GM12891 (cell line): ENCODE measurements at places on chromosomes 16 and 17.

DNA sequence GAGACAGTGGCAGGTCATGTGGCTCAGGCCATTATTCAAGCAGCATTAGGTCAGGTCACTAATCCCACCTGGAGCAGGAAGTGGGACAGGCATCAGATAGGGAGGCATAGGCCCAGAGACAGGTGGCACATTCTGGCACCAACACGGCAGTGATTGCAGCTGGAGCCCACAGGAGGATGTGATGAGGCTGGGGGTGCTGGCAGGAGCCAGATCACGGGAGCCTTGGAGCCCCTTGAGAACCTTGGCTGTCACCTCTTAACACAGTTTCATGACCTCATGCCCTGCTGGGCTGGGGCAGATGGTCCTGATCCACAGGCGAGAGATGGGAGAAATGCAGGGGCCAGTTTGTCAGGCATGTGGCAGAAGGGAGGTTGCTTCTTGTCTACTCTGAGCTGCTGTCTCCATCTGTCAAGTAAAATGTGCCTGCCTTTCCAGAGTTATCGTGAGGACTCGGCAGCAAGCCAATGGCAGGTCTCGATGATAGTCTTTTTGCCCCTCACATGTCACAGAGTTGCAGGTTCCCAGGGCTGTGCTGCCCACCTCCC is 109.6 kb downstream of the CLEC16A start:
- no peak for DNase-seq

- no peak for DNase-seq
These were observed 3.0 kb downstream of the CBX8 start for GRCh38 chr17:79793924-79794304.

GRCh38 chr17:78256707-78257591 is 25.5 kb downstream of the TMEM235 start:
- DNase-seq = no peak

DNA sequence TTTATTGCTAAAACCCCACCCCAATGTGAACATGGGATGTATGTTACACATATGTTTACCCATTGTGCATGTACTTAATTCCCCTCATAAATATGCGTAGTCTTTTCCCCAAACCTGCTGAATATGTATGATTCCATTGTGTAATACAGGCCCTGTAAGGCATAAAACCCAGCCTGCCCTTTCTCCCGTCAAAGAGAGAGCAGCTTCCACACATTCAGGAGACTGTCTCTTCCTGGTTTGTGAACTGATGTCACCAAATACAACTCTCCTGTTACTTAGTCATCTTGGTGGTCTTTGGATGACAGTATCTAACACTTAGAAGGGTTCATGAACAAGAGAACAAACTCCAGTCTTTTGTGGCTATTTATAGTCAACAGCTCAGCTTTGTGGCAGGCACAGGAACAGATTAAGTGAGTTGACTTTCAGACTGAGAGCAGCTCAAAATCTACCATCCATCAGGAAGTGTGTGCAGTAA is 24.7 kb upstream of the TMC7 start:
- DNase-seq = no peak

- DNase-seq = no peak
These were observed 336.9 kb downstream of the CDH13 start for GRCh38 chr16:82963653-82964052.

DNA sequence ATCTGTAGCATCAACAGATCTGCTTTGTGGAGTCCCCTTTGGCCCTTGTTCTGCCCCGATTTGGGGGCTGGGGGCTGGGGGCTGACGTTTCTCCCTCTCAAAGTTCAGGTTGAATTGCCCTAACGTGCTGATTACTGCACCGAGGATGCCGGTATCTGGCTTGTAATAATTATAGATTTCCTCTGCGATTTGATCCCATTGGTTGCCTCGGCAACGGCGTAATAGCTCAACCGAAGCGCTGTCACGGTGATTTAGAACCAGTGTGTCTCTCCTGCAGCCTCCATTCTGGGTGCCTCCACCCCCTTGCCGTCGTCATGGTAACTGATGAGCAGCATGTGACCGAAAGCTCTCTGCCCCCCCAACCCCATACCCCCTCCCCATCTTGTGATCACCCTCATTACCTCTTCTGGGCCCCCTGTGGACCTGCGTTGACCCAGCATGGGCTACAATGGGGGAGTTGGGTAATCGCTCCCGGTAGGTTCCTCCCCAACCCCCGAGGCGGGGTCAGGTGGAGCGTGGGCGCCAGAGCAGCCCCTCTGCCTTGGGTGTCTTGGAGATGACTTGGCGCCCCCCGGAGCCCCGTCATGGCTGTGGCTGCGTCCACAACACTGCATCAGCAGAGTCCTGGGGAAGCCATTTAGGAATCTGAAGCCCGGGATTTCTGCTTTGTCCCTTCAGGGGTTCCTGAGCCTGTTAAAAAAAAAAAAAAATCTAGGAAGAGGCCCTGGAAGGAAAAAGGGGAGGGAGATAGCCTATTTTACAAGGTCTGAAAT is 38.4 kb downstream of the ABAT start:
- no peak for DNase-seq
